ENCODE measurements at places on chromosomes 3 and 15.
A peak's percentile ranks its signal among the peaks of the same experiment; 100 is the strongest.

DNA sequence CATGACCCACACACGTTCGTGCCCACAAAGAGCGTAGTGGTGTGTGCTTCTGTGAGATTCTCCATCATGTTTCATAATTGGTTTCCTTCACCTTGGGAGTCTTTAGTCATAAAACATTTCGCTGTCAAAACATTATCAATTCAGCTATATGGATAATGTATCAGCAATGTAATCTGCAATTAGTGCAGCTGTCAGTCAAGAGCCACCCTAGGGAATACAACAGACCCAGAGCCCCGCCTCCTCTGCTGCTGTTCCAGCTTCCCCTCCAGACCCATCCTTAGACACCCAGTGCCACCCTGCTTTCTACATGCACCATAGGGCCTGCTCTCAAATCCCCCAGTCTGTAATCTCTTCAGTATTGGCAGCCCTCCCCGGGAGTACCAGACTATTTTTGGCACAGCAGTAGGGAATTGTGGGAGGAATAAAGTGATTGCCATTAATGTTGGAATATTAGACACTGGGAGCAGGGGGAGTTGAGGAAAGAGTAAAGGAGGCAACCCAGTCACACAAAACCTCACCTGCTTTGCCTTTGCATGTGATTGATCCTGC is 31.5 kb upstream of the C3orf80 start:
- DNase-seq, result no peak

GRCh38 chr15:71844916-71845315 is 34.6 kb downstream of the NR2E3 start:
- DNase-seq, result no peak

GRCh38 chr15:86489981-86490380 is 410.3 kb downstream of the AGBL1 start:
- DNase-seq, result no peak

DNA sequence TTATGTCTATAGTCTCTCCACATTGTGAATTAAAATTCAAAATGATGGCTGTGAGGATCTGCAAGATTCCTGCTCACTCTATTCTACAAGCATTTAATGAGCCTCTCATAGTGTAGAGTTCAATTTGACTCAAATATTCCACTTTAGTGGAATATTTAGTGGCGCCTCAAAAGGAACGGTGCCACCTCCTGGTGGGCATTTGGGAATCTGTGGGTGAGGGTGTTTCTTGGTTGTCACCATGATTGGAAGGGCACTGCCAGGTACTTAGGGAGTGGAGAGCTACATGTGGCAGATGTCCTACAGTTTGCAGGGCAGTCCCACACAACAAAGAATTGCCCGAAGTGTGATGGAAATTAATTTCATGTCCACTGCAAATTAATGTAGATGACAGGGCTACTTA is 21.5 kb upstream of the KCNMB3 start:
- DNase-seq, result no peak

- DNase-seq, result no peak
These were observed 328.8 kb upstream of the THBS1 start for GRCh38 chr15:39252134-39252470.

GRCh38 chr3:69309814-69310213 is 76.1 kb downstream of the FRMD4B start:
- DNase-seq, result no peak

DNA sequence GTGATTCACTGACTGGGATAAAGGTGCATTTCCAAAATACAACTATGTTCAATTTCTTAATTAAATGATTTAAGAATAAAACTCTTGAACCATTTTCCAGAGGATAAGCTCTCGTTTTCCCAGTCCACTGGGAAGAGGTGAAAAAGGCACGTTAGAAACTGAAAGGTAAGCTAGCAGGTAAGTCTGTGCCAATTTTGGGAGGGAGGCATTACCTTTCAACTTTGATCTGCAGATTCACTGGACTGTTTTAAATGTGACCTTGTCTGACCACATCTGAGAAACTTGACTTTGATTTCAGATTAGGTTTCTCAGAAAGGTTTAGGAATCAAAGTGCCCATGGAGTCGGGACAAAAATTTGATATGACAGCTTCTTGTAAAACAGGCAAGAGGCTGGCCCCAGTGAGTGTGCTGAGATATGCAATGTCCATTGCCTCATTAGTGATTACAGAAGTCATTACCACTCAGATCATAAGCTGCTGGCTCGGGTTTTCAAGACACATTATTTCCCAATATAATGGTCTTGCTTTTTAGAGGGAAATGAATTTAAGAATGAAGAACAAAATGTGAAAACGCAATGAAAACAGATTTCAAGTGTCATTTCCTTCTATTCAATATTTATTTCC is 118.8 kb downstream of the ADAMTS9 start:
- no peak for DNase-seq

DNA sequence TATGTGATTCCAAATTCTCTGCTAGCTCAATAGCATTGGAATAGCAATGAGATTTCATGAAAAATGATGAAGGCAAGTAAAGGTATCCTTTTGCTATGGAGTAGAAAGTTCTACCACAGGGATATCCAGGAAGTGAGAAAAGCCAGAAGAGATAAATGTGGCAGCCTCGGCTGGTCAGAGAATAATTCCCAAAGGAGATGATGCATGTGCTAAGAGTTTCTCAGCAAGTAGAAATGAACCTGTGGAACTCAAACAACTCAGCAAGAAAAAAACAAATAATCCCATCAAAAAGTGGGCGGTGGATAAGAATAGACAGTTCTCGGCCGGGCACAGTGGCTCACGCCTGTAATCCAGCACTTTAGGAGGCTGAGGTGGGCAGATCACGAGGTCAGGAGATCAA is 38.2 kb downstream of the ALS2CL start:
- no peak for DNase-seq

GRCh38 chr3:134877788-134878187 is 82.7 kb downstream of the EPHB1 start:
- DNase-seq, result no peak

DNA sequence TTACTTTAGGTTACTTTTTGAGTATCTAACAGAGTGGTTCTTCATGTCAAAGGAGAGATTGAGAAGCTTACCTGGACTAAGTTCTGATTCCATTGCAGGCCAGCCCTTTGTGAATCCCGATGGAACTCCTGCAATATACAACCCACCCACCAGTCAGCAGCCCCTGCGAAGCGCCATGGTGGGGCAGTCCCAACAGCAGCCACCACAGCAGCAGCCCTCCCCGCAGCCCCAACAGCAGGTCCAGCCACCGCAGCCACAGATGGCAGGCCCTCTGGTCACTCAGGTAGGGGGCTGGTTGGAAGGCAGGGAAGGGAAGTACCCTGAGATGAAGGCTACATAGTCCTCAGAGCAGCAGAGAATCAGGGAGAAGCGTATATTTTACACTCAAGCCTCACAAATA is 97.8 kb downstream of the ARPP21 start:
- no peak for DNase-seq

- DNase-seq, result no peak
These were observed 155.0 kb upstream of the HES1 start for GRCh38 chr3:193980905-193981304.

- no peak for DNase-seq
These were observed 81.9 kb upstream of the SLC25A36 start for GRCh38 chr3:140859592-140860336.

GRCh38 chr15:25240461-25241021 is 198.3 kb downstream of the UBE3A start:
- DNase-seq, result peak; percentile 16

DNA sequence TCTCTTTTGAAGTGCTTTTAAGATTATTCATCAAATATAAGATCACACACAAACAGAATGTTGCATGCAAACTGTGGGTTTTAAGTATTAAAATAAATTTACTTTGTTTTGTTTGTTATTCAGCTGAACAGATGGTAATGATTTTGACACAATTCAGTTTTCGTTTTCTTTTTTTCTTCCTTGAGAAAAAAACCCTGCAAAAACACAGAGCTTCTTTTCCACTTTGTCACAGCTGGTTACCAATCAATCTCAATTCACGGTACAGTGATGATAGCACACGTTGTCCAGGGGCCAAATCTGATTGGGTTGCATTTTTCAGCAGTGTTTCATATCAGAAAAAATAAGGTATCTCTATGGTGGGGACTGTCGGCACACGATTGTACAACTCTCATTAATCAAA is 473.6 kb downstream of the ROBO2 start:
- DNase-seq, result no peak

GRCh38 chr15:41502795-41503668 is 9.4 kb downstream of the ITPKA start:
- DNase-seq, result no peak

DNA sequence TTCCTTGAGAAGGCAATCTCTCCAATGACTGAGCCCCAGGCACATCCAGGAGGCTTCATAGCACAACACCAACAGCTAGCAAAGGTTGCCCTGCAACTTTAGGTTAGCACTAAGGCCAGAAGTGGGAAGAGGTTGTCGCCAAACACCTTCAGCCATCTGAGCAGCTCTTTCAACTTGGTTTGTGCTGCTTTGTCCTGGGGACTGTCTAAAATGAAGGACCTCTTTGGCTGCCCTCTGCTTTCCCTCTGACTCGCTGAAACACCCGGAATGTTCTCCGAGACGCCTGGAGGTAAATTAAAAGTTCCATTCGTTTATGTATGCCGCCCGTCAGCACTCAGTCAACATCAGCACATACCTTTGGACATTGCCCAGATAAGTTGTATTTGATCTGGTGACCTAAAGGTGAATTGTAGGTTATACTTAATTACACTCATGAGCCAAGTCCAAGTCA is 121.2 kb upstream of the NR2F2 start:
- DNase-seq, result no peak

DNA sequence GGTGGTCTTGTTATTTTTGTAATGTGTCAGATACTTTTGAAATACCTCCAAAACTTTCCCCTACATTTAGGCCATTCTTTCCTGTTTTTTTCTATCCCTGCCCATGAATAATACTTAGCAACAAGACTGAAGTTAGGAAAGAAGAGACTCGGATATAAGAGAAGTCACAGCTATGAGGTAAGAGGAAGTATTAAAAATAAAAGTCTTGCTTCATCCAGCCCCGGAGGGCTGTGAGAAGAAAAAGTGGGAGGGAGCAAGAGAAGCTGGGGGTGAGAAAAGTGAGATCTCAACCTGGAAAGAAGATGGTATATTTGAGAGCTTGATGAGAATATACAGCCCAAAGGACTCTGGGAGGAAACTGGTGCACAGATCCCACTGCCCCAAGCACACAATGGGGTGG is 213.5 kb upstream of the CDIN1 start:
- no peak for DNase-seq

DNA sequence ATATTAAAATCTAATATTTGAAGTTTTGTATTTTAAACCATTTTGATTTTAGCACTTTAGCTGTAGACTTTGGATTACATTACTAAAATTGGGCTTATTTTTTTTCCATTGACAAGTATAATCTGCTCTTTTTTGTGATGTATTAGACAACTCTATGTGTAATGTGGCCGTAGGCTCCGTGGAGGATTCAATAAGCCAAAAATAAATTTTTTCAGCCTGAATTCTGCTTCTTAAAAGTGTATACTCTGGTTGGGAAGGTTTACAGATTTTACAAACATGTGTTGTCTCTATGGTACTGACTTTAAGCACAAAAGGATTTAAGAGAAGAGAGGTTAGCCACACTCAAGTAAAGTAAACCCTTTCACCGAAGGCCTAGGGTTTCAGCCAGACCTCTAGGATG is 110.8 kb downstream of the PLCL2 start:
- no peak for DNase-seq

DNA sequence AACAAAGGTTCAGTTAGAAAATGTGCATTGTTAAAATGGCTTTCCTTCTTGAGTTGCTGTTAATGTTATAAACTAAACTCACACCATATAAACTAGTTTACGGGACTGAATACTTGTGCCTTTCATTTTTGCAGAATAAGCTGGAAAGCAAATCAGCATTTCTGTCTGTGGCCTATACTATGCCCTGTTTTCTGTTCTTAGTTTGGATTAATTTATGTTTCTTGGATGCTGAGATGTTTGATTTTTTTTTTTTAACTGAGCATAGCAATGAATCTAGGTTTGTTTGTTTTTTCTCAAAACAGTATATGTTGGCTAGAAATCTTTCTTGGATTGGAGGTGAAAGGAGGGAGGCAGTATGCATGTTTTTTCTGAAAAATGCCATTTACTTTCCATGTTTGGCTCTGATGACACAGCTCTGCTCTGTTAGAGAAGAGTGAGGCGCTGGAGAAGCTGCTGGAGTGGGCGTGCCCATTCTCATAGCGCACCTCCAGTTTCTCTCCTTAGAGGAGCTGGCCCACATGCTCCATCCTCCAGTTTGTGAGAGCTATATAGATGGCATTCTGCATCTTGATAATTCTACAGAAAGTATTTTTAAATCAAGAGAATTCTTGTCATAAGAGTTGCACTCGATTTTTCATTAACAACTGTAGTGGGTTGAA is 423.6 kb upstream of the TPM1 start:
- no peak for DNase-seq

DNA sequence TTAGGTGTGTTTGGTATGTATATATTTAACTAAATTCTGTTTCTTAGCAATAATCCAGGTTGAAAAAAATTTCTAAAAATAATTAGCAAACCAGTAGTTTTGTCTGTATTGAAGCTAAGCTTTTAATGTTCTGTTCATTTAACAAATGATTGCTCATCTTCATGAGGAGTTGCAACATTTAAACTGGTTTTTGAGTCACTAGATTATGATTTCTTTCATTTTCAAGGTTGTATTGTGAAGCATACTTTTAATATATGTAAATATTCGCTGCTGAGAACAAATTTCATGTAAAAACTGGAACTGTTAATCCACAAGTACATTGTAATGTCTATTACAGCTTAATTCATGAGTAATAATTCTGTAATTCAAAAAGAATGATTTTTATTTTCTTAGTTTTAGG is 192.7 kb downstream of the MBNL1 start:
- DNase-seq, result no peak

DNA sequence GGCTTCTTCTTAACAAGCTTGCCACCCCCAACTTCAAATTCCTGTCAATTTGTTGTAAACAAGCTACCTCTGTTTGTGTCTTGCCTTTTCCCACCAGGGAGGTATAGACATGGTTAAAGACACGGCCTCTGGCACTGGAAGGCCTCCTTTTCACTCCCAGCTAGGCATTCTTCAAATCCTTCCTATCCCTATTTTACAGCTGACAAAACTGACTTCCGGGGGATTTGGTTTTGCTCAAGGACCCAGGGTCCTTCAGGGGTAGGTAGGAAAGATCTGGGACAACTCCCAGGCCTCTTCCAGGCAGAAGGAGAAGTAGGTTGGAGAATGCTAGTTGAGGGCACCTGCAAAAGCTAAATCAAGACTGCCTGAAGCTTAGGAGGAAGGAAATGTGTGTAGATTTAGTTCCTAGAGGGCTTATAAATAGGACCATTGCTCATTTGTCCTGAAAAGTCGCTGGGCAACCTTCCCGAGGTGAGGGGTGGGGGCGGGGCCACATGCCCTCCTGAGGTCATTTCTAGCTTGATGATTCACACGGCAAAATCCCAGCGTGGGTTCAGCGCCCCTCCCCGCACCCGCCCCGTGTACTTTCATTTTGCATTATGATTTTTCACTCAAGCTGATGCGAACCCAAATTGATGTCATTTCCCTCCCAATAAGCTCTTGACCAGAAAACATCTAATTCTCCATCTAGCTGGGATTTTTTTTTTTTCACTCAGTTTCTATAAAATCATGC is 365.5 kb downstream of the SHQ1 start:
- peak; percentile 72 for DNase-seq
